Stimulated activated CD4-positive, alpha-beta T cell treated with anti-CD3 and anti-CD28 coated beads, TNF-alpha, amount 100 ng/mL, for 1 hour (primary cell): ENCODE measurements at places on chromosomes 12 and 14.

- DNase-seq: no peak
Measured at GRCh38 chr14:105102893-105103292, 37.7 kb upstream of the GPR132 start.

DNA sequence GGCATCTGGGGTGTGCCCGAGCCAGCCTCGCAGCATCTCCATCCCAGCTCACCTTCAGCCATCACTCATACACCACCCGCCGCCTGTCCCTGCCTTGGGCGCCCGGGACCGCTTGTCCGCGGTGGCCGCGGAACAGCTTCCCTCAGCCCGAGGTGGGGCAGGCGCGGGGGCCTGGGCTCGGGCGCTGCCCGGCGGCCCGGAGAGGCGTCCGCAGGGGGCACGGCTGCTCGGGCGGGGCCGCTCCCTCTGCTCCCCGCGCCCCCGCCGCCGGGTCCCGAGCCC is 430 bp downstream of the SLC41A2 start:
- no peak for DNase-seq

DNA sequence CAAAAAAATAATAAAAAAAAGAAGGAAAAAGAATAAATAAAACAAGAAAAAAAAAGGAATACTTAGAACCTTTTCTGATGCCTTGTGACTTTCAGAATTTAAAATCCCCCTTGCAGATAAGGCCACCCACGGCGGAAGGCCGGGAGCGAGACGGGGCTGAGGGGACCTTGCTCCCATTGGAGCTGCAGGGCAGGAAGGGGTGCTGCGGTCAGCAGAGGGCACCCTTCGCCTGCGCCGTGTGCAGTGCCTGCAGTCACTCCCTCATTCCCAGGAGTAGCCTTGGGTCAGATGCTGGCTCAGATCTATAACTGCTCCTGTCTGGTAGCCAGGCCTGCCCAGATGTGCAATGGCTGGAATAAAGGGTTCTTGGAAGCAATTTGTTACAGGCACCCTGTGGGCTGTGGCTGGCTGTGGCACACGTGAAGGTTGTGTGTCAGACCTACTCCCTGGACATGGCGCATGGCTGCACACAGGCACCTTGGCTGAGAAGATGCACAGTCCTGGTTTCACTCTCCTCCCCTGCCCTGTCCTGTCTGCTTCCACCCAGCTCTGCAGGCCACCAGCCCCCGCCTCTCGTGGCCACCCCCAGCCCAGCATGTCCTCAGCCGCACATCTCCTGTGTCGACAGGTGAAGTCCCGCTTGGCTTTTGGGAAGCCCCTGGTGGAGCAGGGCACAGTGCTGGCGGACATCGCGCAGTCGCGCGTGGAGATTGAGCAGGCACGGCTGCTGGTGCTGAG is 13.4 kb upstream of the ALDH2 start:
- DNase-seq: no peak

- no peak for DNase-seq
Measured at GRCh38 chr12:30420561-30420960, 275.1 kb downstream of the IPO8 start.

DNA sequence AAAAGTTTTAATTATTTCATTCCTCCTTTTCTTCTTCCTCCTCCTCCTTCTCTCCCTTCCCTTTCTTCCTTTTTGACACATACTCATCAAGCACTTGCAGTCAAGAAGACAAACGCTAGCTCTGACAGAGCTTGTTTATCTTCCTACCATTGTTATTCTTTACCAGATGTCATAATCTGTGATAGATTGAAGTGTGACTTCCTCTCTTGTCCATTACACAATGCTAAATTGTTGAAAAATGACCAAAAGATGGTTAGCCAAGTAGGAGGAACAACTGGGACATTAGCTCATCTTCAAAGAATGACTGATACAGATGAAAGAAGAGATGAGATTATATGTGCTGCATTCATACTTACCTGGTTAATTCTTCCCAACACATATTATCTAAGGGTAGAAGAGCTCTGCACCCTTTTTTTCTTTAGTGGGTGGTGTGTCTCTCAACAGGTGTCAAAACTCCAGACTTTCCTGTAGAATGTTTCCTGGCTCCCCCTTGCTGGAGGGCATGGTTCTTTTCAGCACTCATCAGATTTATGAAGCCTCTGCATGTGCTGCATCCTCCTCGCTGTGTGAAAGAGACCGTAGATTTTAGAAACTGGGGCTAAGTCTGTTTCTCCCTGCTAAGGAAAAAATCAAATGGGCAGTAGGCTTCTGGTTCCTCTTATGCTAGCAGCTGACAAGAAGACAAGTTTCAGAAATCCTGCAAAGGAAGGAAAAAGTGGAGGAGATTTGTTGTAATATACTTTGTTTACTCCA is 147.1 kb downstream of the TMX1 start:
- DNase-seq: no peak
